Fibroblast of pulmonary artery (primary cell): ENCODE measurements at places on chromosomes 6 and 20.

- DNase-seq, result no peak
Measured at GRCh38 chr20:50758992-50759391, 27.6 kb downstream of the PARD6B start.

- DNase-seq, result peak; percentile 40
Measured at GRCh38 chr6:34145161-34146020, 496 bp downstream of the GRM4 start.

DNA sequence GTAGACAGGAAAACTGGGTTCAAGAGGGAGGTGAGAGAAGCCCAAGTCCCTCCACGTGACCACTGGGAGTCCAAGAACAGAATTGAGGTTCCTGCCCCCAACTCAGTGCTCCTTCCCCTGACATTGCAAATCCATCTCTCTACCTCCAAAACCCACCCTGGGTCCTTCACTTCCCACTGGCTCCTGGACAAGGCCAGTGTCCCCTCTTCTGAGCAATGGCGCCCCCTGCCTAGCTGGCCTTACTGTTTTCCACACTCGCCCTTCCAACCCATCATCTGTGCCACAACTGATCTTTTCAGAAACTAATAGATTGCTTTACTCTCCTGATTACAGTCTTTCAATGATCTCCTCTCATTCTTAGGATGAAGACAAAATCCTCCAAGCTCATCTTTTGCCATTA lies 200.3 kb downstream of the ANKRD60 start:
- no peak for DNase-seq

DNA sequence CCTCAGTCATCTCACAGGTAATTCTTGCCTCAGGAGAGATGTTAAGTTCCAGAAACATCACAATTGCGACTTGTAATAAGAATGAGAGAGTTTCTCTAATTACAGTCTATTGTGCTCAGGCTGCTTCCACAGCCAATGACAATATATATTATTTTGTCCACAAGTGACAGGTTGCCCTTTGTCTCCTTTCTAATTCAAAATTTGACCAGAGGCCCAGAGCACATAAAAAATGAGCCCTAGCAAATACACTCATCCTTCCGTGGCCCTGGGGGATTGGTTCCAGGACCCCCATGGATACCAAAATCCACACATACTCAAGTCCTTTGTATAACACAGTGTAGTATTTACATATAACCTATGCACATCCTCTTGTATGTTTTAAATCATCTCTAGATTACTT lies 88.1 kb upstream of the TMEM170B start:
- no peak for DNase-seq

- DNase-seq, result no peak
Measured at GRCh38 chr6:85236636-85237035, 213.2 kb upstream of the NT5E start.

DNA sequence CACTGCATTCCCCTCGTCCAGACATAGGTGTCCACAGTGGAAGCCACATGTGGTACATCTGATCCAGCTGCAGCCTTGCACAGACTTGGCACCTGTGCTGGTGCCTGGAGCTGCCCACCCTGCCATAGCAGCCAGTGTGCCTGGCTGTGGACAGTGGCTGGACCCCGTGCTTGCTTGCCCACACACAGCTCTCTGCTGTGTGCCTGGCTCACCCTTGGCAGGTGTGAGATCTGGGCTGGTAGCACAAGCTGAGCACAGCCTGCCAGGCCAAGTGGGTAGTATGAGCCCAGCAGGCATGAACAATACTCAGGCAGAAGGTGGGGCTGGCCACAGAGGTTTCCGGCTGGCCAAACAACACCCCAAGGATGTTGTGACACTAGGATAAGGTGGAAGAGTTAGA lies 614.4 kb downstream of the BCKDHB start:
- DNase-seq, result no peak

GRCh38 chr6:24445704-24446103 lies 43.0 kb downstream of the MRS2 start:
- no peak for DNase-seq

GRCh38 chr6:158697811-158698210 lies 48.0 kb downstream of the SYTL3 start:
- DNase-seq, result no peak

DNA sequence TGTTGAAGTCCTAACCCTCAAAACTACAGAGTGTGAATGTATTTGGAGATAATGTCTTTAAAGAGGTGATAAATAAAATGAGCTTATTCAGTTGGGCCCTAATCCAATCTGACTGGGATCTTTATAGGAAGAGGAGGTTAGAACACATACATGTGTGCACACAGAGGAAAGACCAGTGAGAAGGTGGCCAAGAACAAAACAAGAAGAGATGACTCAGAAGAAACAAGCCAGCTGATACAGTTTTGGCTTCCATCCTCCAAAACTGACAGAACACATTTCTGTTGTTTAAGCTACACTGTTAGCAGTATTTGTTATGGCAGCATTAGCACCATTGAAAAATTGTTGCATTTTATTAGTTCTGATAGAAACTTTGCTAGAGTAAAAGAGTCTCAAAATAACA lies 609.3 kb upstream of the IMPG1 start:
- DNase-seq, result peak; percentile 70

DNA sequence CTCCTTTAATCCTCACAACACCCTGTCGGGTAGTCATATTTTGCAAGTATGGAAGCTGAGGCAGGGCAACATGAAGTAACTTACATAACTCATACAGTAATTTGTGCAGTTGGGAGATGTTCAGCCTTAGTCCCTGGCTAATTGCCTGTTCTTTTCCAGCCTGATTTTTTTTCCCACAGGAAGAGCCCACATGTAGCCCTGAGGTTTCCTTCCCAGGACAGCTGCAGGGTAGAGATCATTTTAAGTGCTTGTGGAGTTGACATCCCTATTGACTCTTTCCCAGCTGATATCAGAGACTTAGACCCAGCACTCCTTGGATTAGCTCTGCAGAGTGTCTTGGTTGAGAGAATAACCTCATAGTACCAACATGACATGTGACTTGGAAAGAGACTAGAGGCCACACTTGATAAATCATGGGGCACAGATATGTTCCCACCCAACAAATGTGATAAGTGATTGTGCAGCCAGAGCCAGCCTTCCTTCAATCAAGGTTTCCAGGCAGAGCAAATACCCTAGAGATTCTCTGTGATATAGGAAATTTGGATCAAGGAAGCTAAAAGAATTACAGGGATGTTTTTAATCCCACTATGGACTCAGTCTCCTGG lies 5.0 kb upstream of the BTN2A1 start:
- DNase-seq, result no peak

DNA sequence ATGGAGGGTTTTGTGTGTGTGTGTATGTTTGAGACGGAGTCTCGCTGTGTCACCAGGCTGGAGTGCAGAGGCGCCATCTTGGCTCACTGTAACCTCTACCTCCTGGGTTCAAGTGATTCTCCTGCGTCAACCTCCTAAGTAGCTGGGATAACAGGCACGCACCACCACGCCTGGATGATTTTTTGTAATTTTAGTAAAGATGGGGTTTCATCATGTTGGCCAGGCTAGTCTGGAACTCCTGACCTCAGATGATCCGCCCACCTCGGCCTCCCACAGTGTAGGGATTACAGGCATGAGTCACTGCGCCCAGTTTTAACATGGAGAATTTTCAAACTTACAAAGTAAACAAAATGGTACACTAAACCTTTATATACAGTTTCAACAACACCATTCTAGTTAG lies 22.8 kb downstream of the AMD1 start:
- no peak for DNase-seq

DNA sequence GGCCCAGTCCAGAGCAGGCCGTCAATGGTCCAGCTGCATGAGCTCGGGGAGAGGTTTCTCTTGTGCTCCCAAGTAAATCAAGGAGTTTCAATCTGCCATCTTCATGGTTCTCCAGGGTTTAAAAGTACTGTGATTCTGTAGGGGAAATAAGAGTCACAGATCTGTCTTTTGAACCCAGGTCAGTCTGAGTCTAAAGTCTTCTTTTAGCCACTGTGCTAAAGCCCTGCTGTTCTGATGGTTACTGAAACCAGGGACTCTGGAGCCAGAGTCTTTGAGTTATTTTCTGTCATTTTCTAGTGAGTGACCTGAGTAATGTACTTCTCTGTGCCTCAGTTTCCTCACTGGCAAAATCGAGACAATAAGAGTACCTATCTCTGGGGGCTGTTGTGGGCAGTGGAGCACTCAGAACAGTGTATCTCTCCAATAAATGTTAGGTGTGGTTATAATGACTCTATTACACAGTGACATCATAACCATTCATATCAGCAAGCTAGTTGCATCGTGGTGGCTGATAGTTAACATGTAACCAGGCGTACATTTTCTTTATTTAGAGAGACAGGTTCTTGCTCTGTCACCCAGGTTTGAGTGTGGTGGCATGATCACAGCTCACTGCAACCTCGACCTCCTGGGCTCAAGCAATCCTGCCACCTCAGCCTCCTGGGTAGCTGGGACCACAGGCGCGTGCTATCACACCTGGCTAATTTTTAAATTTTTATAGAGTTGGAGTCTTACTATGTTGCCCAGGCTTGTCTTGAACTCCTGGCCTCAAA lies 74.6 kb upstream of the KCNG1 start:
- no peak for DNase-seq

- no peak for DNase-seq
Measured at GRCh38 chr20:36855241-36855657, 20.7 kb upstream of the TLDC2 start.

- no peak for DNase-seq
Measured at GRCh38 chr6:137171824-137172733, 1.4 kb downstream of the IL22RA2 start.

- DNase-seq, result no peak
Measured at GRCh38 chr20:1241456-1241855, 15.6 kb downstream of the RAD21L1 start.

DNA sequence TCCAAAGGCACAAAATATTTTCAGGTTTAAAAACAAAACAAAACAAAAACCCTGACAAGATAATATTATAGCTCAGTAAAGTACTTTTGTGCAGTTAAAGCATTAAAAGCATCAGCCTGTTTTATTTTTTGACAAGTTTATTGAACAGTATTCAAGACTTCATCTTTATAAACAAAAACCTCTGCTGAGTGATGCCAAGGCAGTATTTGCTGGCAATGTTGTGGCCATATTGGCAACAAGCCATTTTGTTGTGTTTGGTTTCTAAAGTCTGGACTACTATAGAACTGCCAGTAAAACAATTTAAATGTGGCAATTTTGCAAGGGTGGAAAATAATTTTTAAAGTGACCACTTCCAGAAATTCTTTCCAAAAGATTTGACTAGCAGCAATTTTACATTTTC lies 15.9 kb downstream of the CPNE1 start:
- peak; percentile 61 for DNase-seq

- DNase-seq, result no peak
Measured at GRCh38 chr6:110858016-110858415, 16.6 kb upstream of the AMD1 start.
